Progenitor cell of endocrine pancreas (in vitro differentiated cells): ENCODE measurements at places on chromosomes 2 and 18. TPM values are rescaled to one million over a fixed set of nuclear protein-coding genes. Genes with fewer than 3 reads are reported as not detected.
A peak's percentile ranks its signal among the peaks of the same experiment; 100 is the strongest.

Gene NHEJ1
- 15.4 and 17.7 TPM in 2 replicates for total RNA-seq

Gene DNAH6
- total RNA-seq = 4.8 and 5.5 TPM in 2 replicates

Gene SP5
- 0.60 and 1.9 TPM in 2 replicates for total RNA-seq

DNA sequence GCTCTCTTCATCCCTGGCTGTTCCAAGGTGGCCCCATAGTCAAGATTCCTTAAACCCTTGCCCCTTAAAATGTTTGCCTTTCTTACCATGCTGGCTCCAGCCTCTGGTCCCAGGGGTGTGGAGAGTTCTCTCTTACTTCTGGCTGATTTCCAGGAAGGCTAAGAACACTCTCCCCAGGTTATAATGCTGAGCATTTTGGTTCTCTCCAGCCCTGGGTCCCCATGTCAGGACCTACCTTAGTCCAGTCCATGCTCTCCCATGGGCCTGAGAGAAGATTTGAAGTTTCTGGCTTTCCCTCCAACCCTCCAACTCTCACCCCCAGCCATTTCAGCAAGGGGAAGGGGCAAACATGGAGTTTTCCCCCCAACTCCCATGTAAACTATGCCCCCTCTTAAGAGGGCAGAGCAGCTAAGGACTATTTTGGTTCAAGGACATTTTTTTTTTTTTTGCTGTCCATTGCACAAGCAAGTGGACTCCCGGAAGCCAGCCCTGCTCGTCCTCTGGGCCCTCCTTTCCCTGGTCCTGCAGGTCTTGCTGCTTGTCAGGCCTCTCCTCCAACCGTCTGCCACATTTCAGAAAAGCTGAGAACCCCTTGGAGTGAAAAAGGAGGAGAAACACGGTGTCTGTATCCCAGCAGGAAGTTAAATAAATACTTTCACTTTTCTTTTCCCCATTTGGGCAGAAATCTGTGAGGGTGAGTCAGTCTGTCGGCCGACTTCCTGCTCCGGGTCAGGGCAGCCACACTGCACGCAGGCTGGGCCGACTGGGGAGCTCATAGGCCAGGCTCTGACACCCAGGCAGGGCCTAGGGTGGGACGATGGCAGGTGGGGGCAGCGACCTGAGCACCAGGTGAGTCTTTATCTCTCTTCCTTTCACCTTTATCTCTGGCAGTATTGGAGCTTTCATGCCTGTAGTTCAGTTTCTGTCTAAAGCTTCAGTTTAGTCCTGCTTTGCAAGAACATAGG lies at the start of gene SP140L:
Gene SP140L, plus strand, starts transcription at position 741 of the 965 bp plus-strand sequence. Its CDS starts 77 bp downstream, at position 818.
- DNase-seq = no peak

- no peak for DNase-seq
These were observed 217.7 kb downstream of the ZBTB7C start for GRCh38 chr18:48191494-48191893.

DNA sequence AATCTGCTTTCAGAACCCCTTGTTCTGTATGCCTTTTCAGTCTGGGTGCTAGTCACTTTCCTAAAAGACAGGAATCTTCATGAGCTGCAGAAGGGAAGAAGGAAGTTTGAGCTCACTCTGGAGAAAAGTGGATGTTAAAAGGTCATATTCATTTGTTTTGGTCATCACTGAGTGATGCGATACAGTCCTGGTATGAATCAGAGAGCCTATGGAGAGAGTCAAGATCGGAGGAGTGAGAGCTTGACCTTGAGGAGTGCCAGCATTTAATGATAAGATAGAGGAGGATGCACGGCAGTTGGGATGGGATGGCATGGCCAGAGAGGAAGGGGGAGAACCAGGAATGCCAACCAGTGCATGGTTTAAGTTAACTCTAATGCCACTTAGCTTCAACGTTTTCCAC lies 19.6 kb downstream of the USP39 start:
- no peak for DNase-seq

DNA sequence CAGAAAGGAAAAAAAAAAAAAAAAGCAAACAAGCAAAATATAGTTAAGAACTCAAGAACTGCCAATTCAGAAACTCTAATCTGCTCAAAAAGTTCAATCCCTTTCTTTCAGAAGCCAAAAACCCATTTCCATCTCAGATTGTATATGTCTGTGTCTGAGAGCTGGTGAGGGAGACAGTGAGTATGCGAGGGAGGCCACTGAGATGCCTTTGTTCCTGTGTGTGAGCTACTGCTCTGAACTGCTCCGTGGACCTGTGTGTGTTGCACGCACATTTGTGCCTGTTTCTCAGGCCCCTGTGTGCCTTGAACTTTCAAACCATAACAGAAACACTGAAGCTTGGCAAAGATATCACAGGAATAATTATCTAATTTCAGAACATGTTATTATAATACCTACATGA lies 2.5 kb upstream of the PKDCC start:
- no peak for DNase-seq

- no peak for DNase-seq
These were observed 23.5 kb upstream of the MYO1B start for GRCh38 chr2:191221666-191222065.

- DNase-seq = no peak
These were observed 220.8 kb upstream of the THUMPD2 start for GRCh38 chr2:39999864-40000263.

- peak; percentile 71 for DNase-seq
These were observed 96.2 kb upstream of the ZNF532 start for GRCh38 chr18:58768293-58768974.

GRCh38 chr2:8491296-8492027 lies 190.4 kb upstream of the ID2 start:
- DNase-seq = no peak

GRCh38 chr2:85759257-85759613 lies 5.4 kb downstream of the ATOH8 start:
- DNase-seq = no peak

GRCh38 chr18:56207989-56208388 lies 430.4 kb downstream of the TXNL1 start:
- no peak for DNase-seq
